ENCODE measurements at places on chromosomes 1 and 21. TPM values are rescaled to one million over a fixed set of nuclear protein-coding genes. Genes with fewer than 3 reads are reported as not detected.

- peaks cover 2% of the 10 kb centered on the region for H3K27me3 ChIP-seq
- no peak for DNase-seq
- H3K4me3 ChIP-seq = no peak overlapping the region
- H3K36me3 ChIP-seq = peaks cover 4% of the 10 kb centered on the region
- no peaks in the 10 kb centered on the region for H3K4me1 ChIP-seq
Observed at GRCh38 chr1:65924471-65924870, 131.8 kb downstream of the PDE4B start.

DNA sequence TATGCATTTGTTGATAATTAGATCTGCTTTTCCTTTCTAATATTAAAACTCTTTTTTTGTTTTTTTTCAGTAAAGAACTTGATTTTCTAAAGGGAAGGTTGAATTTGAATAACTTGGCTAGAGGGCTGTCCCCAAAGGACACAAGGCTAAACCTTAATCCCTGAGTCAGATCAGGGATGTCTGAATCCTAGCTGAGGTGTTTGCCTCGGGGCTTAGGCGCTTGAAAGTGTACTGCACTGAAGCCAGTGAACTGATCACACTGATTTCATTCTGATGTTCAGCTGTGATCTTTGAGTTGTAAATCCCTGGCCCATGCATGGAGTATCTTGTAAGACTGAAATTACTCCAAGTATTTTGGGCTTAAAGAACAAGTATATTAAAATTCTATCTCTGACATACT, 42.8 kb downstream of the MTR start:
- H3K4me1 ChIP-seq = peaks cover 2% of the 10 kb centered on the region
- H3K36me3 ChIP-seq = peaks cover 91% of the 10 kb centered on the region
- no peak for DNase-seq
- no peaks in the 10 kb centered on the region for H3K27me3 ChIP-seq
- no peak overlapping the region for H3K27ac ChIP-seq
- no peak overlapping the region for H3K4me3 ChIP-seq

- peaks cover 3% of the 10 kb centered on the region for H3K27me3 ChIP-seq
- H3K27ac ChIP-seq = no peak overlapping the region
- no peak overlapping the region for H3K4me3 ChIP-seq
- no peak for DNase-seq
- no peaks in the 10 kb centered on the region for H3K36me3 ChIP-seq
- H3K4me1 ChIP-seq = no peaks in the 10 kb centered on the region
Observed at GRCh38 chr1:7511381-7511780, 259.7 kb upstream of the VAMP3 start.

Gene PALMD
- total RNA-seq = not detected
